GM10248 (cell line): ENCODE measurements at places on chromosomes 16 and 17.

GRCh38 chr17:27550291-27550930, 80.6 kb upstream of the LGALS9 start:
- DNase-seq: no peak

DNA sequence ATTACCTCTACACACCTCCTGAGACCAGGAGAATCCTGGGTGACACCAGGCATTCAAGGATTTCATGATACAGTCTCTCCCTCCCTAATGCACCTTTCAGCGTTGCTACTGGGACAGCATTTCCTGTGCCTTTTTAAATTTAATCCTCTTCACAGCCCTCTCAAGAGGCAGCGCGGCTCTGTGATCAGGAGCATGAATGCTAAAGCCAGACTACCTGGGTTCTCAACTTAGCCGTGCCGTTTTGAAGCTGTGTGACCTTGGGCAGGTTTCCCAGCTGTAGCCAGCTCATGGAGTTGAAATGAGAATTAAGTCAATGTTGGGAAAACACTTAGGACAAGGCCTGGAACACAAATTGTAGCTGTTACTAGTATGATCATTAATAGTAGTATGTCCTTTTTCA, 191.8 kb downstream of the XYLT1 start:
- DNase-seq: no peak

DNA sequence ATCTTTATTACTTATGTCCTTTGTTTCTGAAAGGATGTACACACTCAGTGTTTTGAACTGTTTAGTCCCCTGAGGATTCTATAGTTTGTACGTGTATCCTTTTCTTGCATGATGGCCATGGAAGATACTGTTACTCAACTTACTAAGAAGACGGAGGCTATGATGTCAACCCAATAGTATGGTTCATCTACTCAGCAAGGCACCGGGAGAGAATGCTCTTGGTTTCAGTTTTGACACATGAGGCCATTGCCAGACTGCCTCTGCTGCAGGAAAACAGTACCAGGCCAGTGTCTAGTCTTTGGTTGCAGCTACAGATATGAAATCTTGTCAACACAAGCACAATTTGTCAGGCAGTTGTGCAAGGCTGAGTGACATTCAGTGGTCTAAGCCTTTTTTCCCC, 134.5 kb downstream of the MRTFB start:
- DNase-seq: peak; percentile 24

DNA sequence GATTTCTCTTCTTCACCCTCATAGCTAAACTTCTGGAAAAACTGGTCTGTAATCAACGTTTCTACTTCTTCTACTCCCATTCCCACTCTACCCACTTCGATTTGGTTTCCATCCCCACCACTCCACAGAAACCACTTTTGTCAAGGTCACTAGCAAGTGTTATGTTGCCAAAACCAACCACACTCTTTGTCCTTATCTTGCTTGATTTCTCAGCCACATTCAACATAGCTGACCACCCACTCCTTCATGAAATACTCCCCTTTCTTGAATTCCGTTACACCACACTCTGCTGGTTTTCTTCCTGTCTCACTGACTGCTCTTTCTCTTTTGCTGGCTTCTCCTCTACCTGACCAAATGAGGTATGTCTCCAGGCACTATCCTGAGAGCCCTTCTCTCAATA, 11.9 kb downstream of the IKZF3 start:
- peak; percentile 22 for DNase-seq

DNA sequence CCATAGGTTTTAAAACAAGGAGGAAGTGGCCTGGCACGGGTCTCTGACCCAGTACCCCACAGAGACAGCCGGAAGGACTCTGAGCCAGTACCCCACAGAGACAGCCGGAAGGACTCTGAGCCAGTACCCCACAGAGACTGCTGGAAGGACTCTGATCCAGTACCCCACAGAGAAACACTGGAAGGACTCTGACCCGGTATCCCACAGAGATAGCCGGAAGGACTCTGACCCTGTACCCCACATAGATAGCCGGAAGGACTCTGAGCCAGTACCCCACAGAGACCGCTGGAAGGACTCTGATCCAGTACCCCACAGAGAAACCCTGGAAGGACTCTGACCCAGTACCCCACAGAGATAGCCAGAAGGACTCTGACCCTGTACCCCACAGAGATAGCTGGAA, 49.0 kb downstream of the TRARG1 start:
- DNase-seq: no peak
